Activated gamma-delta T cell treated with Interleukin-2 at 50 U/mL for 16 hours (primary cell): ENCODE measurements at places on chromosomes 2 and 18.

DNA sequence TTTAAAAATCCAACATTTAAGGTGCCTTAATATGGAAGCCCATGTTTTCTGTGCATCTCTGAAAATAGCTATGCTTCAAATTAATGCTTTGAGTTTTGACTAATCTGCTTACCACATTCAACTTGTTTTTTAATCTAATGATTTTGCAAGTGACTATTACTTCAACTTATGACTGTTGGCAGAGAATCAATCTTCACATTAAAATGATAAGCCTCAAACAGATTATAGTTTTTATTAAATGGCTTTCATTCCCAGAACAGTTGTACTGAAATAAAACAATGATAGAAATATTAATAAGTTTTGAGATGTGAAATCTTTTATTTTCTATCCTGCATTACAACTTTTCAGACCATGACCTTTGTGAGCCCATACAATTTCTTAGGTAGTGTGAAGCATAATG, 347.5 kb downstream of the ZNF804A start:
- DNase-seq, result no peak

DNA sequence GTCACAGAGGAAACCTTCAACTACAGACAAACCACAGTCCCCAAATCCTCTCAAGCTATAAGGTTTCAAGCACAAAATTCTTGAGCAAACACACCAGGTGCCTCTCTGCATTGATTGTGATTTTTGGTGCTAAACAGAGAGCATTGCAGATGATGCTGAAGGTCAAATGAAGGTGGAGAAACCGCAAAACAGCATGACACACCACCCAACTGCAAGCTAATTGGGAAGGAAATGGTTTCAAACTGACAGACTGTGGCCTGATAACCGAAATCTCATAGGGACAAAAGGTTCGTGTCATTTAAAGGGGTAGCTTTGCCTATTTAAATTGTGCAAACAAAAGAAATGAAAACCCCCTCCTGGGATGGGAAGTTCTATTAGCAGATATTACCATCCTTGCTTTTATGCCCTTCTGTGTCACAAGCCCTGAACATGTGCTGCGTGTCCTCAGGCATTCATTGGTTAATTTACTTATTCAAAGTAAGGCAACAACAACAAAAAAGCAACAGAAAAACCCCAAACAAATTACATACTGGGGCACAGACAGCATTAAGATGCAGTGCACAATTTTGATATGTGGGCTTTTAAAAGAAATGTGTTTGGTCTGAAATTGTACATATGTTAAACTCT, 154.9 kb downstream of the AQP4 start:
- DNase-seq, result no peak

DNA sequence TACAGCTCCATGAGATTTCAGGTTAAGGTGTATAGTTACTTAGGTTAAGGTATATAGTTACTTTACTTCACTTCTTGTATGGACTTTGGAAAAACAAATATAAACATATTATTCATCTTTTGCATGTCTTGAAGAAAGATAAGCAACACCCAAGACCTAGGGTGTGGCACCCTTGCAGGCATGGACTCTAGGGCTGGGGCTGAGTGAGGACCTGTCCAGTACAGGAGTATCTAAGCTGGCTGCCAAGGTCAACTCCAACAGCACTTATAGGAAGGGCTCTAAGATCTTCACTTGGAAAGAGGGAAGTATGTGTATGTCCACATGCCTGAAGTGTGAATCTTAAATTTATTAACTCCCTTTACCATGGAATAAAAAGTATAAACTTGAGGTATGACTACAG, 7.1 kb upstream of the TMEM163 start:
- no peak for DNase-seq

DNA sequence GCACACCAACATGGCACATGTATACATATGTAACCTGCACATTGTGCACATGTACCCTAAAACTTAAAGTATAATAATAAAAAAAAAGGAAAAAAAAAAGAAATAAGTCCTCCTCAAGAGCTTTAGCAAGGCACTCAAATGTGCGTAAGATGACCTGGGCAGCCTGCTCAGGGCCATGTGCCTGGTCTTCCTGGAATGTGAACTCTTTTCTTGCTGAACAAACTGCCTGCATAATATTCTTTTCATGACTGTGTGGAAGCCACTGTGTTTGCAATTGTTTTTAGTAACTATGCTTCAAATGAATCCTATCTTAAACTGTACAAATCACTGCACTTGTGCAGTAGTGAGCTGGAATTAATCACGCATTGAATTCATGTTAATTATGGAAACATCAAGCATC, 168.1 kb upstream of the TPO start:
- no peak for DNase-seq

DNA sequence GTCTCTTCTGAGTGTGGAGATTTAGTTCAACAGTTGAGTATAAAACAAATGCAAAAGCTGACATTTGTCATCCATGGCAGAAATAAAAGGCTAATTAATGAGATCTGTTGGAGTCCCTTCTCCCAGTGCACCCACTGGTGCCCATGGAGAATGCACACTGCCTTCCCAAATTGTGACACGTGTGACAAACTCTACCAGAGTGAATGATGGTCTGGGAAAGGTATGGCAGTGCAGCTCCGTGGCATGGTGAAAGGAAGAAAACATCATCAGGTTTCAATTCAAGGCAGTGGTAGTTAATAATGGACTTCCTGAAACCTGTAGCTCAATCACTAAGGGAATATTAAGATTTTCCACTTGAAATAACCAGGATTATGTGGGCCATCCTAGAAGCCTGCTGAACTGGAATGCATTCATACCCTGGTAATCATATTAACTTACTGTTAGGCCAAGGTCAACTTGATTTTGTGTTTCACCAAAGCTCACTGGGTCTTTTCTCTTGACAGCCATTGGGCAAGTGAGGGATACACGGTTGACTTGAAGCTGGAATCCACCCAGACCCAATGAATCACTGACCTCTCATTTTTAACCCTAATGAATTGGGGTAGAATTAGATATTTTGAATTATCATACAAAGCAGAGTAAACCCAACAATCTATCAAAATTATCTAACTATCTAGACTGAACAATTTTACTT, 167.6 kb downstream of the AFF3 start:
- DNase-seq, result no peak

GRCh38 chr2:96702098-96702785, 37.6 kb downstream of the LMAN2L start:
- DNase-seq, result no peak

DNA sequence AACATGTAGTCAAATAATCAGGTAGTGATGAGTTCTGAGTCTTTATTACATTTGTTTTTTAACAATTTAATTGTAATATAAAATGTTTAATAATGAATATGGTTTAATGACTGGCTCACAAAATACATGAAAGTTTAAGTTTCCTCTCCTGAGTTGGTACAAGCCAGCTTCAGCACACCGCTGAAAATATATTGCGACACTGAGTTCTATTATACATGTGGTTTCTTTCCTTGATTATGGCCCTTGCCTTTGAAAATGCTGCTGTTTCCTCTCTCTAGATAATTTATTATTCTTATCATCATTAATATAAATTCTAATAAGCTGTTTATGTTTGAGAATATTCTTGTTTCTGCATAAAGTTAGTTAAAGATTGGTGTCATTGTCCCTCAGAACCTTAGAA, 249.3 kb downstream of the PARD3B start:
- no peak for DNase-seq

GRCh38 chr2:144102386-144102785, 417.5 kb downstream of the ZEB2 start:
- DNase-seq, result no peak

DNA sequence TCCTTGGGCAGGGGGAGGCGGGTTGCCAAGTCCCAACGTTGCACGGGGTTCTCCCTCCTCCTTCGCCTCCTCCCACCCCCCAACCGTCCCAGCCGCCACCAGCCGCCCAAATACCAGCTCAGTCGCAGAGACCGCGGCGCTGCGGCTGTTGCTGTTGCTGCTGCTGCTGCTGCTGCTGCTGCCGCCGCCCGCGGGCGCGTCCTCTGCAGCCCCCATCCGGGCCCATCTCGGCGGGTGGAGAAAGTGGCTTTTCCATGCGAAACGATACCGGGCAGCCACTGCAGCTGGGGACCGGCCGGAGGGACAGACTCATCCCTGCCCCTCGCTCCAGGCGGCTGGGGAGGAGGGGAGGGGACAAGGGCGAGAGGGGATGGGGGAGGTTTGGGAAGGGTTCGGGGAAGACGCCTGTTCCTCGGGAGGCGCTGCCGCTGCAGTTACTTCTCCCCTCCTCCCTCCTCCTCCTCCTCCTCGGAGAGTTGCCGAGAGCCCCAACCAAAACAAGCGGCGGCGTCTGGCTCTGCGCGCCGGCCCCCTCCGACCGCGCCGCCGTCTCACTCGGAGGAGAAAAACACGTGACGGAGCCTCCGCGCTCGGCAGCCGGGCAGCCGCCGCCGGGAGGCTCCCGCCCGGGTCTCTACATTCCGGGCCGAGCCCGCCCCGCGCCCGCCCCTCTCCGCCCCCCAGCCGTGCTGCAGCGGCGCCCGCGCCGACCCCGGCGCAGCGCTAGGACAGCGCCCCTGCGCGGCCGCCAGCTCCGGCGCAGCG, at the start of gene IRS1:
Gene IRS1 (minus strand): TSS at position 610 of the 765 bp plus-strand sequence. CDS start 1,082 bp downstream, outside the sequence.
- DNase-seq, result peak; percentile 49

DNA sequence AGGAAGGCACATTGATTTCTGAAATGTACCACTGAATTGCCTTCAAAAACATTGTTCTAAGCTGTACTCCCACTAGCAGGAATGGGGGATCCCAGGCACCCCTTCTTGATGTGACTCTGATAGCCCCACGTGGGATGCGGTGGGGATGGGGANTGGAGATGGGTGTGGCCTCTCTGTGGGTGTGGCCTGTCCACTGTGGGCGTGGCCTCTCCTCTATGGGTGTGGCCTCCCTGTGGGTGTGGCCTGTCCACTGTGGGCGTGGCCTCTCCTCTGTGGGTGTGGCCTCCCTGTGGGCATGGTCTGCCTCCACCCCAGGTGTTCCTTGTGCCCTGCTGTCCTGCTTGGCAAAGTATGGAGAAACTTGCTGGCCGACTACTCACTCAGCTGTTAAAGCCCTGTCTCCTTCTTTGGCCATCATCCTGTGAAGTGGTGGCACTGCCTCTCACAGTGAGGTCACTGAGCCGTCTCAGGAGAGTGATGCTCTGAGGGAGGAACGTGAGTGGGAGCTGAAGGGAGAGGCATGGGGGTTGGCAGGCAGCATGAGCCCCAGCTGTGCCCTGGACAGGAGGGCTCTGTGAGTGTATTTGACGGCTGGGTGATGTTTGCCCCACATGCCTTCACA, 6.7 kb upstream of the PARD6G start:
- no peak for DNase-seq

DNA sequence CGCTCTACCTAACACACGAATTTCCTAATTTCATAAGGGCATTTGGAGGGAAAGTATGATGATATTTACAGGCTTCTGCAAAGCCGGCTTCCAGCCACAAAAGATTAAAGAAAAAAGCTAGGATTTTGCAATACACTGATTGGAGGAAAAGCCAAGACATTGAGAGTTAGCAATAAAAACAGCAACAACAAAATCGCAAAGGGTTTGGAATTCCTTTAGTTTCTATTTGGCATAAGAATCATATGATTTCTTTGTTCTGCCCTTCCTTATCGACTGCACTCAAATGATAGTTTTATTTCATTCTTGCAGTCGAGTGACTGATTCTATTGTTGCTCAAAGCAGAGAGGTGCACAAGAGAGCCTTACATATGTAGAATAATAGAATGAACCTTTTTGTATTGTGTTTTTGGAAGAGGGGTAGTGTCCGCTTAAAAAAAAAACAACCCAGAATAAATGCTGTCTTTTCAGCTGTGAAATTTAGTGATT, 3.9 kb upstream of the ZNF532 start:
- DNase-seq, result no peak

GRCh38 chr2:84231478-84231877, 227.6 kb downstream of the SUCLG1 start:
- DNase-seq, result no peak

DNA sequence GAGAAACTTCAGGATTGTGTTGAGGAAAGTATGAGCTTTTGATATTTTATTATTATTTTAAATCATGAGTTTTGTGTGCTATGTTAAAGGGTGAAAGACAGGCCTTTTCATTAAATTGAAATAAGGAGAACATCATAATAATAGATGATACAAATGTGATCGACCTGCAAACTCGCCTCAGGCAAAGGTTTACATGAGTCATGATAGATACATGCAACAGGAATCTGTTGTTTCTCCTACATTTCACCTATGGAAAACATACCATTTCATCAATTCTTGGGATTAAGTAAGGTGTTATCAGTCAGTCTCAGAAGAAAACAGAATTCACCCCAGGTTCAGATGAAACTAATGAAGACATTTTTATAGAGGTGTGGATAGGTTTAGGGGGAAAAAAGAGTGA, 1992.5 kb upstream of the PIK3C3 start:
- no peak for DNase-seq

GRCh38 chr18:56235481-56236013, 402.8 kb downstream of the TXNL1 start:
- no peak for DNase-seq

DNA sequence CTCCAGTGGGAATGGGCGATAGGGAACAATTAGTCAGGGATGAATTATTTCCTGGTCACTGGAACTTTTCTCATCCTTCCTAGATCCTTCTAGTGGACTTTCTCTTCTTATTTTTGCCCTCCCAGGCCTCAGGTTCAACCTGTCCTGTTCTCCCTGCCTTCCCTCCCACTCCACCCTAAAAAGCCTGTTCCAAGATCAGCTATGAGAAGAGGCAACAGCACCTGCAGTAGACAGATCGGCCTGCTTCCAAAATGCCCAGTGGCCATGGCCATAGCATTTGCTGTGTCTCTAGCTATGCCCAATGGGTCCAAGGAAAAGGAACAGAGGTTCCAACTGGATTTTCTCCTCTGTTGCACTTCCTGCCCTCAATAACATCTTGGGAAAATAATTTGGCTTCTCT, 16.5 kb upstream of the KCNF1 start:
- no peak for DNase-seq

DNA sequence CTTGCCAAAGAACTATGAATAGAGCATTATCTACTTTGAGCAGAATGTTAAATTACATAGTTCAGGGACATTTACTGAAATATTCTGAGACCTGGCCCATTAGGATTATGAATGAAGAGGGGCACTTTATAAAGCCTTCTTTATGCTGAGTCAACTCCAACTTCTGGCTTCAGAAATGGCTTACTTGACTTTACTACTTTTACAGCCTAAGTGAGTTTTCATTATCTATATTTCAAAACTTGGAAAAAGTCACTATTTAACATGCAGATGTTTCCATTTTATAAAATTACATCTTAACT, 37.7 kb downstream of the SESTD1 start:
- DNase-seq, result no peak

GRCh38 chr18:23881778-23882177, 132.8 kb upstream of the TTC39C start:
- DNase-seq, result no peak

DNA sequence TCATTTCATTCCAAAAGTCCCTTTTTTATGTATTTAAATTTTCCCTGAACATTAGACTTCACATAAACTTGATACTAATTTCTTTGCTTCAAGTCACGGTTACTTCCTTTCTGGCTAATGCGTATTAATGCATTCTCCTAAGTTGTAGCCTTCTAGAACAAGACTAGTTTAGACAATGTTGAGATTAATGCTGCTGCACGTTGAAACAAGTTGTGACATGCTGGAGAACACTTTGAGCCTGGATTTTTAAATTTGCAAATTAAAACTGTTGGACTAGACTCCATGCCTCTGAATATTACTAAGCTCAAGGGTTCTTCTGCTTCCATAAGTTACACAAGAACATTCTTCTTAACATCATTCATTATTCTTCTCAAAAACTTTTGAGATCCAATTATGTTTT, 29.1 kb downstream of the ID2 start:
- no peak for DNase-seq

- no peak for DNase-seq
Observed at GRCh38 chr18:48829443-48830149, 121.2 kb downstream of the SMAD7 start.

GRCh38 chr2:144694456-144694855, 174.5 kb upstream of the ZEB2 start:
- no peak for DNase-seq
